ENCODE measurements at places on chromosomes 7 and 10. TPM values are rescaled to one million over a fixed set of nuclear protein-coding genes. Genes with fewer than 3 reads are reported as not detected.

AUTS2 gene
- 9.3 TPM for total RNA-seq

MYOZ1 gene
- total RNA-seq = 0.51 TPM

PKD1L1 gene
- total RNA-seq = 0.38 TPM

MKX gene
- 0.57 TPM for total RNA-seq

CELF2 gene
- total RNA-seq = 10.4 TPM

NRCAM gene
- 55.1 TPM for total RNA-seq
